ENCODE measurements at places on chromosomes 11 and 22.

GRCh38 chr11:70574725-70575347, 176.5 kb downstream of the CTTN start:
- no peak for DNase-seq

- DNase-seq, result no peak
These were observed 693.9 kb upstream of the CHORDC1 start for GRCh38 chr11:90916706-90917105.

DNA sequence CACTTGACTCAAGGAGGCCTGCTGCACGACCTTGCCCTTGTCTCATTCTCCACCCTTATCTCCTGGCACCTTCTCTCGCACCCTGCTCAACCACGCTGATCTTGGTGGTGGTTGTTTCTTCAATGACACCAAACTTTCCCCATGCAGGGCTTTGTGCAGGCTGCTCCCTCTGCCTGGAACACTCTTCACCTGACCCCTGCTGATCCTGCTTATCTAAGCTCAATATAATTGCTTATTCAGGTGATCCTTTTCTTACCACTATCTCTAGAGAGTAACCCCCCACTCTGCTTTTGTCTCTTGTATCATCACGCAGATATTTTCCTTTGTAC, 604.4 kb downstream of the BUD13 start:
- no peak for DNase-seq

- DNase-seq, result no peak
These were observed 429.6 kb downstream of the INSC start for GRCh38 chr11:15544353-15544752.

- no peak for DNase-seq
These were observed 4.0 kb downstream of the SCYL1 start for GRCh38 chr11:65528819-65529350.

- no peak for DNase-seq
These were observed 879 bp downstream of the TMEM121B start for GRCh38 chr22:17120281-17120680.

GRCh38 chr11:72636376-72636775, 37.8 kb downstream of the PDE2A start:
- DNase-seq, result no peak

DNA sequence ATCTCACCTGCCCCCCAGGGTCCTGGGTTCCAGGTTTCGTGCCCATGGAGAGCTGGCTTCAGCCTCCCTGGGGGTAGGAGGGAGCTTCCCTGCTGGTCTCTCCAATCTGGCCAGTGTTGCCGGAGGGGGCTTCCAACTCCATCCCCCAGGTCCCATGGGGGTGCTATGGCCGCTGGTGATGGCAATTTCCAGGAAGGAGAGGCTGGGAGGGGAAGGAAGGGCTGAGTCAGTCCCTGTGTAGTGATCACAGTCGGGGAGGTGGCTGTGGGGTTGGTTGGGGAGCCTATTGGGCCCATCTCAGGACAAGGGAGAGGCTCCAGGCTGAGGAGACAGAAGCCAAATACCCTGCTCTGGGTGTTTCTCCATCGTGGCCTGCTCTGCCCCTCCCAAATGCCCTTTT, 5.7 kb upstream of the CDC42EP2 start:
- DNase-seq, result no peak

- DNase-seq, result no peak
These were observed 34.7 kb downstream of the GALNT18 start for GRCh38 chr11:11587122-11587521.

GRCh38 chr11:24748261-24748660, 251.4 kb downstream of the LUZP2 start:
- no peak for DNase-seq

DNA sequence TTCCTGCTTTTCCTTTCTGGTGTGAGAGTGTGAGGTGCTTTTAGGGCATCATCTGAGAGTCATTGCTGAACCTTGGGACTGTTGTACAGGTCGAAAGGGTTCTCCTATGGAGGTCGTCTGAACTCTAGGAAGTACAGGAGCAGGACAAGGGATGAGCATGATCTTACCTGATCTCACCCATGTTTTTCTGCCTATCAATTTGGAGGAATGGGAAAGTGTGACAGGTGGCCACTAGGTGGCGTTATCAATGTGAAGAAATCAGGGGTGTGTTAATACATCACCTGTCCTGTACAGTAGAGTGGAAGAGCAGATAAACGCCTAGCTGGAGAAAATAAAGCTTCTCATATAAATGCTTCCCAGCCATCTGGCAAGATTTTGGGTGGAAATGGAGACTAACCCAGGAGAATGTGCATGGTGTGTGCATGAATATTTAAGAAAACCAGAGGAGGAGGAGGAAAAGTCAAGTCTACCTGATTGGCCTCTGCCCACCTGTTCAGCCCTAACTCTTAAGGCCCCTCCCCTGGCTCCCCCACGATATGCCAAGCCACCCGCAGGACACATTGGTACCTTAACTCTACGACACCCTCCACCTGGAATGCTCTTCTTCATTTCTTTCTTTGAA, 72.0 kb upstream of the NARS2 start:
- no peak for DNase-seq

DNA sequence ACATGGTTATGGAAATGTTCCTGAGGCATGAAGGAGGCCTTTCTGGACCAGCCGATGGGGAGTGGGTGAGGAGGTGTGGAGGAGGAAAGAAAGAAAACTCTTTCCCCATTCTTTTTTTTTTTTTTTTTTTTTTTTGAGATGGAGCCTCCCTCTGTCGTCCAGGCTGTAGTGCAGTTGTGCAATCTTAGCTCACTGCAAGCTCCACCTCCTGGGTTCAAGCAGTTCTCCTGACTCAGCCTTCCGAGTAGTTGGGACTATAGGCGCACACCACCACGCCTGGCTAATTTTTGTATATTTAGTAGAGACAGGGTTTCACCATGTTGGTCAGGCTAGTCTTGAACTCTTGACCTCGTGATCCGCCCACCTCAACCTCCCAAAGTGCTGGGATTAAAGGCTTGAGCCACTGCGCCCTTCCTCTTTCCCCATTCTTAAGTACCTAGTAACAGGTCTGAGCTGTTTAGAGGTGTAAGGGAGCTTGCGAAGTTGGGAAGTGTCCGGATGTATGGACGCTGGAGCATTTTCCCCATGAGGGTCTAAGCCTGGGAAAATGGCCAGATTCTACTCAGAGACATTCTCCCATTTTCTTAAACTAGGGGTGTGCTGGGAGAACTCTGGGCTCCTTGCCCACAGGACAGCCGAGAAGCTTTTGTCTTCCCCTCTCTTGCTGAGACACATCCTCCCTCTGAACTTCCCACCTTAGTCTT, 135.8 kb downstream of the TEAD1 start:
- DNase-seq, result no peak

- DNase-seq, result no peak
These were observed 195.1 kb upstream of the PLET1 start for GRCh38 chr11:112455791-112456190.

DNA sequence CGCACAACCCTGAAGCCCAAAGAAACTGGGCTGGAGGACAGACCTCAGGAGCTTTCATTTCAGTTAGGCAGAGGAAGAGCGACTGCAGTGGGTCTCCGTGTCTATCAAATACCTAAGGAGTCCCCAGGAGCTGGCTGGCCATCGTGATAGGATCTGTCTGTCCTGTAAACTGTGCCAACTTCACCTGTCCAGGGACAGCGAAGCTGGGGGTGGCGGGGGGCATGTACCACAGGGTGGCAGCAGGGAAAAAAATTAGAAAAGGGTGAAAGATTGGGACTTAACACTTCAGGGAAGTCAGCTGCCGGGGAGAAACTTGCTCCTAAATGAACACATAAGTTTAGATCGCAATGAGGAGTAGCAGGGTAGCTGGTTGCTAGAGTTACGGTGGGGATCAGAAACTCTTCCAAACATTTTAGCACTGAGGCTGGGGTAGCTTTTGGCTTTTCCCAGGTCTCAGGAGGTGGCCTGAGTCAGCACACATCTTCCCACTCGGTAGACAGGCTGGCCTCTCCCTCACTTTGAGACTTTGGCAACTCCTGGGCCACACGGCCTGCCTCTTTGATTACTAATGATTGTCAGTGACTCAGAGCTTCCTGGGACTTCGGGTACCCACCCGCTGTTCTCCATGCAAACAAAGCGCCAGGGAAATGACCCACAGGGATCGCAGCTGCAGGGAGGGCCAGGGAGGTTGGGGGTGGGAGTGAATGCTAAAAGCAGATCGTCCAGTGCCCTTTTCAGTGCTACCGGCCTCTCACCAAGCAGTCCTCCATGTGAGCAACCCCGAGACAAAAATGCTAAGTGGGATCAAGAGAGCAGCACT, 2.9 kb upstream of the MTFP1 start:
- no peak for DNase-seq

Measured in GF-D8 (cell line).